Memory B cell (primary cell): ENCODE measurements at places on chromosomes 7 and 10.

DNA sequence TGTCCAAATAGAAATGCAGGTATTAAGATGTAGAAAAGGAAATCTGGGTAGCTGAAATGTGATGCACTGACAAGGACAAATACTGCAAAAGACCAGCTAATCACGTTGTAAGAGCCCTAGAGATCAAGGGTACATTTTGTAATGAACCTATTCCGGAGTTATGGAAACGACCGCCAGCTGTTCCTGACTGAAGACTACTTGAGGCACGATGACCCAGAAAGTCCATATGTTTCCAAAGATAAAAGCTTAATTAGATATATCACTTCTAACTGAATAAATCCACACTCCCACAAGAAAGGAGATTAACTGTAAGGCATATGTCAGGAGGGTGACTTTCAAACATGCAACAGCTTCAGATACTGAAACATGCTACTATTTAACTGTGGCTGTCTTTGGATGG is 253.5 kb downstream of the NSUN6 start:
- DNase-seq: no peak

- DNase-seq: no peak
Observed at GRCh38 chr7:112908086-112908485, 117.9 kb upstream of the TMEM168 start.

- DNase-seq: no peak
Observed at GRCh38 chr10:22183771-22184461, 33.9 kb downstream of the EBLN1 start.

DNA sequence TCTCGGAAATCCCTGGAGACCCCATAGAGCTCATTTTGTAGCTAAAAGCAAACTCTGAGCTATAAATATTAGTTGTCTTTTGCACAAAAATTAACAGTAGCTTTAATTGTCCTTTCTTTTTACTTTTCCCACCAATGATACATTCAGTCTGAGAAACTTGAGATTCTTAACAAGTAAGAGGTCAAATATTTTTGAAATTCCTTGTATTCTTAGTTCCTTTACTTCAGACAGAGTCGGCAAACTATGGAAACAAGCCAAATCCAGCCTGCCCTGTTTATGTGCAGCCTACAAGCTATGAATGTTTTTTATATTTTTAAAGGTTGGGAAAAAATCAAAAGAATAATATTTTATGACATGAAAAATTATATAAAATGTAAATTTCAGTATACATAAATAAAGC is 146.6 kb downstream of the CTNNA3 start:
- DNase-seq: no peak

DNA sequence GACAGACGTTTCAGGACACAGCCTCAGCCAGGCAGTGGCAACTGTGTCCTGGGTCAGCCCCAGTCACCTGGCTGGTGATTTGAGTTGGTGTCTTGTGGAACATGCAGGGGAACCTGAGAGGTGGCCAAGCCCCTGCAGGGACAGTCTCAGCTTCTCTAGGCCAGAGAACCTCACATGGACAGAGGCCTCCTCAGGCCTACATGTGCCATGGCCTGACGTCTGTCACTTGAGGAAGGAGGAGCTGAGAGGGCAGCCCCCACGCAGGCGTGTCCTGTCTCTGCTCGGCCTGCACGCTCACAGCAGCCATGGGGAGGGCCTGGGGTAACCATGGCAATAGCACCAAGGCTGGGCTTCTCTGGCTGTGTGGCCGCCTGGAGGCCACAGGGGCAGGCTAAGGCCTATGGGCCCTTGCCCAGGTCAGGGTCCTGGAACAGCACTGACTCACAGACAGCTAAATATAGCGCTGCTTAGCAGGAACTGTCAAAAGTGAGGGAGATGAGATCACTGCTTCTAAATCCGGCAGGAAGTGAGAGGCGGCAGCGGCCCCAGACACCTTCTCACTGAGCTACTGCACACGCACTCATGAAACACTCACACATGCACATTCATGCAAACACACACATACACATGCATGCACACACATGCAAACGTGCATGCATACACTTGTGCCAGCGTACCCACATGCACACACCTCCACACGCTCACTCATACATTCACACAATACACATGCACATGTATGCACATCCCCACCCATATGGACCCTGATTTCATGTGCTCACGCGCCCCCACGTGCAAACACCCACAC is 57.0 kb downstream of the YKT6 start:
- DNase-seq: peak; percentile 31

- no peak for DNase-seq
Observed at GRCh38 chr10:85558533-85558932, 808.1 kb downstream of the GRID1 start.

GRCh38 chr10:5234106-5234860 is 37.6 kb downstream of the AKR1C4 start:
- no peak for DNase-seq

GRCh38 chr10:31268444-31269303 is 50.3 kb upstream of the ZEB1 start:
- DNase-seq: no peak

DNA sequence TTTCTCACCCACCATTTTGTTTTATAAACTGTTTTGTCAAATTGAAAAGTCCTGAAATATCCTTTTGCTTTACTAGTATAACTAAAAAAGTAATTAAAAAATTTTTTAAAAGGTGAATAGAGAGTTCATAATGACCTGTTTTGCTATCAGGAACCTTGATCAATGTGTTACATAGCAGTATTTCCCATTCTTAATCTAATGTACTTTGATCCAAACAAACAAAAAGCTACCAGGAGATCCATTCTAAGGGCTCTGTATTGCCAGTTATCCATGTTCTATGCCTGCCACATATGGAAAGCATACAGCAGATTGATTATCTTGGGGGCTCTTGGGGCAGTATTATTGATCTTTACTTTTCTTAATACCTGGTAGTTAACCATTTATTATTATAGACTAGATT is 32.1 kb downstream of the ZMYND11 start:
- no peak for DNase-seq

- DNase-seq: no peak
Observed at GRCh38 chr7:44964384-44964830, 14.4 kb downstream of the MYO1G start.

DNA sequence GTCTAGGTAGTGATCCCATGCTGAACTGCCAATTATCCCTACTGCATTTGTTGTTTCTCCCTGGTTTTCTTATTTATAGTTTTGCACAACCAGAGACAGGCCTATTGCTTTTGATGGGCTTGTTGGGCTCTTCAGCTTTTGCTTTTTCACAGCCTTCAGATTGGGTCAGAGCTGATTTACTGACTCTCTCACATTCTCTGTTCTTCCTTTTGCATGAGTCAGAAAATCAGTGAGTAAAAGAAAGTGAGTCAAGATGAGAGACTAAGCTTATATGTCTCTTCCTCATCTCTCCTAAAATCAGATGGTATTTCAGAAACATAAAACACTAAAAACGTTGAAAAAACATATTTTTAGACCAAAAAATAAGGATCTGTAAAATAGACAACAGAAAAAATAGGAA is 1135.4 kb downstream of the XPNPEP1 start:
- DNase-seq: no peak

DNA sequence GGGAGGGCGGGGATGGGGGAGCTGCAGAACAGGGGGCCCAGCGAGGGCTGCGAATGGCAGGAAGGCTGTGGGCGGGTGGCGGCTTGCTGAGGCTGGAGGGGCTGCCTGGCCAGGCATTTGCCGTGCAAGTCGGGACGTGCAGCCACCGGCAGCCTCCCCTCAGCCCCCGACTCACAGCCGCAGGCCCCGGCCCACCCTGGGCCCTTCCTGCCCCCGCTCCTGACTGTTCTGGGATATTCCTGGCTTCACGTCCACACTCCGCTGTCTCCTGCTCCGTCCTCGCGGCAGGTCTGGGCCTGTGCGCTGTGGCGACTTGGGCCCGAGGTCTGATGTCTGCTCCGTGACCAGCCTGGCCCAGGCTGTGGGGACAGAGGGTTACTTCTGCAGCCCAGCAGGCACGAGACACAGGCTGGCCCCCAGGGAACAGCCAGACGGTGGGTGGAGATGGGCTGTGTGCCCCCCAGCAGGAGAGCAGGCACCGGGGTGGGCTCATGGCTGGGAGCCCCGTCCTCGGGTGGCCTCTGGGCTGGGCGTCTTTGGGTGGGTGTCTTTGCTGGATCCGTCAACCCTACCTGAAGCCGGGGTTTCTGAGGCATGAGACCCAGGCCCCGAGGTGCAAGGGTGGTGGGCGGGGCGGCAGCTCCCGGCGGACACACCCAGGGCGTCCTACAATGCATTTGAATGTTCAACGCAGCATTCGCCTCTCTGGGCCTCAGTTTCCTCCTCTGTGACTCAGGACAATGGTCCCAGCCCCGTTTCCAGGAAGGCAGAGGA is 86.5 kb downstream of the FOXL3 start:
- DNase-seq: no peak

DNA sequence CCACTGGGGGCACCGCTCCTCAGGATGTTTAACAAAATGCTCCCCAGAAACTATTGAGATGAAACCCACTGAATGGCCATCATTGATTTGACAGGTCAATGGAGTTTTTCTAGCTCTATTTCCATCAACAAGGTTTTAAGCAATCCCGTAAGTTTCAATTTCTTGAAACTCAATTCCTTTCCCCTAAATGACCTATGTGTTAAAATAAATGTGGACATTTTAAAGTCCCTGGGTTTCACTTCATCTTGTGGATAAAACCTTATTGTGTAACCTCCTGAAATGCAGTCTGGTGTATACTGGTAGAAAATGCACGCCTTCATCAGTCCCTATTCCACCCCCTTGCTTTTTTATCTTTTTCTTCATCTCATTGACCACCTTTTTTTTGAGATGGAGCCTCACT is 8.9 kb upstream of the C7orf33 start:
- DNase-seq: no peak

DNA sequence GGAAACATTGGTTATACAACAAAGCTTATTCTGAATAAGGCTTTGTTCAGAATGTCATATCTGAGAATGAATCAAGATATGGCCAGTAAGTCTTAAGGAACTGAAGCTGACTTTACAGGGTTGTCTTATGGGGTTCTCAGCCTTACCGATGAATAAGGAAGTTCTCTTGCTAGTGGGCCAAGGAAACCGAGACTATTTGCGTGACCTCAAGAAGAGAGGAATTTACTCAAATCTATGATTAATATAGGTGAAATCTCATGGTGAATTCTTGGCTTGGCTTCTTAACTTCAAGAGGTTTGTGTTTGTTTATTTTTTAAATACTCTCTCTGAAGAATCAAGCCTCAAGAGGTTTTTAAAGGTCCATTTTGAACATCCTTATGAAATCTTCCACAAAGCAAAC is 4.7 kb upstream of the MRLN start:
- DNase-seq: no peak

DNA sequence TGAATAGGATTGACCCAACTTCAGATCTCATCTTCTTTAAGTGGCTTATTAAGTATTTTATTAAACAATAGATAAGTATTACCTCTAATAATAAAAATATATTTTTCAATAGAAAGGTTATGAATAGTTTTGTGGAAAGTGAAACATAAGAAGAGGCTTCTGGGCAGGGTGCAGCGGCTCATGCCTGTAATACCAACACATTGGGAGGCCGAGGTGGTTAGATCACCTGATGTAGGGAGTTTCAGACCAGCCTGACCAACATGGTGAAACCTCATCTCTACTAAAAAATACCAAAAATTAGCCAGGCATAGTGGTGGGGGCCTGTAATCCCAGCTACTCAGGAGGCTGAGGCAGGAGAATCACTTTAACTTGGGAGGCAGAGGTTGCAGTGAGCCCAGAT is 26.5 kb downstream of the GPR85 start:
- no peak for DNase-seq

DNA sequence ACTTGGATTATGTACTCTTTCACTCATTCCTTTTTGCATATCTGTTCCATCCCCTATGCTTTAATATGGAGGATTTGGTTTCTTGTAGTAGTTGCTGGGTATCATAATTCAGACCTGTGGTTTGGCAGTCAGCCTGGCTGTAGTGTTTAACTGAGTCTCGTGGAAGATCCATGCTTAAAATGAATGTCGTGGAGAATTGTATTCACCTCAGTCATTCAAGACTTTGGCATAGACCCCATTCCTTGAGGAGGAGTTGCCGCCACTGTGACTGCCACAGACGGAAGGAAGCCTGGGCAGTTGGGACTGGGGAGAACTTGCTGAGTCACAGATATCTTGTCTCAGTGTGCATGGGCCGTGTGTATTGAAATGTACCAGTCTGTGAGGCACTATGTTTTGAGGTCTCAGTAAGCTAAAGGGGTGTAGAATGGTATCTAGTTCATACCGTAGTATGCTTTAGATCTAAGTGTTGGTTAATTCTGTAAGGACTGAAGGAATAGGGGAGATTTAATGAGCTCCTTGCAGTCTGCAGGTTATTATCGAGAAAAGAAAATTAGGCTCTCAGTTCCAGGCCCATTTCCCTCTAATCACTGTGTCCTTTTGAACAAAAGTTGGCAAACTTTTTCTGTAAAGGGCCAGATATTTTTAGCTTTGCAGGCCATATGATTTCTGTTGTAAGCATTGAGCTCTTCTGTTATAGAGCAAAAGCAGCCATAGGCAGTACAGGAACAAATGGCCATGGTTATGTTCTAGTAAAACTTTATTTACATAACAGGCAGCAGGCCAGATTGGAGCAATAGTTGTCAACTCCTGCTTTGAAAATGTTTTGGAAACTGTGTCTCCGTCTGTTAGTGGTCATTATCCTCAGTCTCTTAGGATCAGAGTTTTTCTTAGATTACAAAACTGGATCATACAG is 76.8 kb downstream of the TPST1 start:
- no peak for DNase-seq

DNA sequence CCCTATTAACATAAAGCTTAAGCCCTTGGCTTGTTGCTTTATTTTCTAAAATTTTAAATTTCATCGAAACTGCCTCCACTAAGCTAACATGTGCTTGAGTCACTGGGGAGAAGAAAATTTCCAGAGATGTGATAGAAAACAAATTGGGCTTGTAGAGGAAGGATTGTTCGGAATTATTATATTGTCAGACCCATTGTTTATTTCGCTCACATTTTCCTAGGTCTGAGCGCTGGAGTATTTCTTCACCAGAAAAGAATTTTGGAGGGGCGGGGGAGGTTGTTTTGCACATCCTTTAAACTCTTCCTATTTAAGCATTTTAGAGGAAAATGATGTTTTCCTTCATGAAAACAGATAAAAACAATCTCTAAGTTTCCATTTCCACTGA is 29.1 kb downstream of the CELF2 start:
- DNase-seq: no peak

DNA sequence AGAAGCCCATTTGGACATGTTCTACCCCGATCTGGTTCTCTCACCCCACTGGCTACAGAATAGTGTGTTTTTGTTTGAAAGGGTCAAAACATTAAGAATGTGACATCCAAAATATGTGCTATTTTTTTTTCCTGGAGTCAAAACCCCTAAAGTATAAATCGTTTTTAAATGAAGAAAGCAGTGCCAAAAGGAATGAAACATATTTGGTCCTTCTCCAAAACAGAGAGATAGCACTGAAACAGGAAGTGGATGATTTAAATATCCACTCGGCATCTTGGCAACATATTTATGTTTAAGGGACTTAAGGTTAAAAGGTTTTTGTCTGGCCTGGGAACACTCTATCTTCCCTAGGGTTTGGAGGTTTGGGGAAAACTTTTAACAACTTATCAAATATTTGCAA is 32.3 kb downstream of the CALD1 start:
- no peak for DNase-seq

GRCh38 chr7:80520199-80520598 is 8.3 kb upstream of the GNAT3 start:
- no peak for DNase-seq
